ENCODE measurements at places on chromosomes 4 and X.

DNA sequence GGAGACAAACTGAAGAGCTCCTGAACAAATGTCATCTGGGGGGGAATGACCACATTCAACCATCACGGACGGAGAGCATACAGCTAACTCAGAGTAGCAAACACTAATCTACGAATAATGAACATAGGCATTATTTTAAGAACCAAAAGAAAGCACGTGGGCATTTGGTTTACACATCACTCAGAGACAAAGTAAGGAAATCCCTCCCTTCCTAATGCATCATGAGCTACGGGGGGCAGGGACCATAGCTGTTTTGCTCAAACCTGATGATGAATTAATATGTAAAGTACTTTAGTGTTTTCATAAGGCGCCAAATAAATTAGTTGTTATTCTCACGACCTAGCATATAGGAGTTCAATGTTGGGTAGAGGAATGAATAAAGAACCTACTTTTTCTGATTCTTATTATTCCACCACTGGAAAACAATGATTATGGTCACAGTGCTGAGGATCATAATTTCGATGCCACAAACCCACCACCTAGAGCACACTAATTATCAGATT lies 11.7 kb upstream of the TMEM156 start:
- peak; percentile 59 for DNase-seq

DNA sequence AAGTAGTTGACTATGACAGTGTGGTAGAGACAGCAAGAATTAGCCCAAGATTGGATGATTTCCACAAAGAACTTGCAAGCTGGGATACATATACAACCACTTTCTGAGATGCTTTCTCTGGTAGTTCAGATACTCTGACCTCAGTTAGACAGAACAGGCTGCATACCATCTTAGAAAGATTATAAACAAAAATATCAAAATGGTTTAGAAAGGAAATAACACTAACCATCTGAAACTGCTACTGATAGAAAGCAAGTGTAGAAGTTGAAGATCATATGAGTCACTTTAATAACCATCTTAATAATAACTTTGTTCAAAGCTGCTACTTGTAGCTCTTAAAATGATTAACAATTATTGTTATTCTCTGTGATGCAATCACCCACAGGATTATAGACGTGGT lies 255.4 kb upstream of the TTC29 start:
- DNase-seq = no peak

DNA sequence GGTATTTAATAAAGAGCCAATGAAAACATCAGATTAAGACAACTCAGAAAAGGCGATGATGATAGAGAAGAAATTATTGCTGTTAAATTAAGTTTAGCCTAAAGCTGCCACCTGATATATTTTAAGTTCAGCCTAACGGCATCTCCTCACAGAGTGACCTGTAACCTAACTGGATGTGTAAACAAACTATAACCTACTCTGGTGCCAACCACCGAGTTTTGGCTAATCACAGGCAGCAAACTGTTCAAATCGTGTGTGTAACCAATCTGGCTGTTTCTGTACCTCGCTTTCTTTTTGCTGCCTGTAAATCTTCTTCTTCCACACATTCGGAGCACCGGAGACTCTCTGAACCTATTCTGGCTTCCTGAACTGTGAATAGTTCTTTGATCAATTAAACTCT lies 37.8 kb upstream of the MED14 start:
- DNase-seq = no peak

- DNase-seq = no peak
Measured at GRCh38 chr4:7549866-7550265, 115.1 kb upstream of the PSAPL1 start.

GRCh38 chr4:89142691-89143669 lies 31.6 kb downstream of the TIGD2 start:
- no peak for DNase-seq

- no peak for DNase-seq
Measured at GRCh38 chrX:1659664-1660461, 45.0 kb downstream of the ASMT start.
